ENCODE measurements at places on chromosomes 4 and X.

DNA sequence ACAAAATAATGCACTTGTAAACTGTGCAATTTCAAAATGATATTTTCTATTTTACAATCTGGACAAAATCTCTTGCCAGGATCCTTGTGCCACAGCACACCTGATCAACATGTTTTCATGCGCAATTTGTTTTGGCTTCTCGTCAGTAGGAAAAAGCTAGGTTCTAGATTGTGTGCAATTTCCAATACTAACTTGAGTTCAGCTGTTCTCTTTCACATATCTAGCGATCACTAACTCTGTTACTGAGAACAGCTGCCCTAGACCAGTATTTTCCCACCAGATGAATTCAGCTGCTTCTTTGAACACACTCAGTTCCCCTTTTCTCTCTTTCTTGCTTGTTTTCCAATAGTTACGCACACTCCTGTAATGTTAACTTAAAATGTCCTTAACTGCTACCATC, 131.2 kb downstream of the MAGEB5 start:
- no peak for DNase-seq
- no peak overlapping the region for H3K27ac ChIP-seq
- H3K4me3 ChIP-seq: no peak overlapping the region
- no peaks in the 10 kb centered on the region for H3K4me1 ChIP-seq
- no peaks in the 10 kb centered on the region for H3K36me3 ChIP-seq

DNA sequence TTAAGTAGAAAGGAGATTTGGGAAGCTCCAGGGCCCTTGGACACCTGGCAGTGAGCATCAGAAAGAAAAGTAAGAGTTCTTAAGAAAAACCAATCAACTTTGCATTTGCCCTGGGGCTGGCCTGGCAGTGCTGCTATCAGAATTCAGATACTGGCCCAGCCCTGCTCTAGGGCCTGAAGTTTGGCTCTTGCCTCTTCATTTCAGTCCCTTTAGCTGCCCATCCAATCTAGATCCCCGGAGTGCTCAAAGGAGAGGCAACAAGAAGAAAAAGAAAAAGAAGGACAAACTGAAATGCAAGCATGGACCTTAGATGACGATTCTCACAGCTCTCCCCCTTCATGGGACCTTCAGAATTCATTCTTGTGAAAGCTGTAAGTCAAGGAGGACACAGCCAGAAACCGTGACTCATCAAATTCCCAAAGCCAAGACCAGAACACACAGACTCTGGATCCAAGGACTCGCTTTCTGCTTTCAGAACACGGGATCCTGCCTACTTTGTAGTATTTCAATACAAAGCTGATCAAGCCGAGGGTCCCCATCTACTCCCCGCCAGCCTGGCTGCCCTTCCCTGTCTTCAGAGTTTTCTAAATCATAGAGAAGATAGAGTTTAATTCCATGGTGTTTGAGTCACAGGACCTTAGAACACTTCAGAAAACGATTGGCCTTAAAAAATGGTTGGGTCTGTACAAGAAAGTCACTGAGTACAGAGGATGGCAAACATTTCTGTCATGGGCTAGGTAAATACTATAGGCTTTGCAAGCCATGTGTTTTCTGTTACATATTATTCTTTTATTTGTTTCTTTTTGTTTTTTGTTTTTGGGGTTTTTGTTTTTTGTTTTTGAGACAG, 103.7 kb downstream of the RBM47 start:
- no peaks in the 10 kb centered on the region for H3K4me1 ChIP-seq
- no peaks in the 10 kb centered on the region for H3K27me3 ChIP-seq
- H3K36me3 ChIP-seq: no peaks in the 10 kb centered on the region
- H3K4me3 ChIP-seq: no peak overlapping the region
- DNase-seq: no peak

GRCh38 chrX:135397652-135398051, 24.1 kb upstream of the SMIM10L2A start:
- H3K36me3 ChIP-seq: no peaks in the 10 kb centered on the region
- H3K27ac ChIP-seq: no peak overlapping the region
- no peak for DNase-seq
- H3K4me3 ChIP-seq: no peak overlapping the region
- peaks cover 8% of the 10 kb centered on the region for H3K4me1 ChIP-seq

GRCh38 chr4:152220201-152220666, 315.7 kb downstream of the FBXW7 start:
- H3K4me3 ChIP-seq: no peak overlapping the region
- no peak overlapping the region for H3K27ac ChIP-seq
- no peak for DNase-seq
- no peaks in the 10 kb centered on the region for H3K4me1 ChIP-seq

- H3K27ac ChIP-seq: no peak overlapping the region
- H3K4me1 ChIP-seq: peaks cover 10% of the 10 kb centered on the region
- no peak overlapping the region for H3K4me3 ChIP-seq
Measured at GRCh38 chr4:8245884-8246833, 23.4 kb upstream of the HTRA3 start.

- H3K4me1 ChIP-seq: no peaks in the 10 kb centered on the region
- DNase-seq: no peak
- no peaks in the 10 kb centered on the region for H3K27me3 ChIP-seq
- H3K27ac ChIP-seq: no peak overlapping the region
- H3K36me3 ChIP-seq: peaks cover 7% of the 10 kb centered on the region
Measured at GRCh38 chr4:103032574-103032973, 13.1 kb upstream of the SLC9B1 start.

- no peak for DNase-seq
- no peak overlapping the region for H3K27ac ChIP-seq
- H3K4me1 ChIP-seq: peaks cover 19% of the 10 kb centered on the region
Measured at GRCh38 chr4:9602389-9602914, 158.2 kb downstream of the DEFB131A start.

DNA sequence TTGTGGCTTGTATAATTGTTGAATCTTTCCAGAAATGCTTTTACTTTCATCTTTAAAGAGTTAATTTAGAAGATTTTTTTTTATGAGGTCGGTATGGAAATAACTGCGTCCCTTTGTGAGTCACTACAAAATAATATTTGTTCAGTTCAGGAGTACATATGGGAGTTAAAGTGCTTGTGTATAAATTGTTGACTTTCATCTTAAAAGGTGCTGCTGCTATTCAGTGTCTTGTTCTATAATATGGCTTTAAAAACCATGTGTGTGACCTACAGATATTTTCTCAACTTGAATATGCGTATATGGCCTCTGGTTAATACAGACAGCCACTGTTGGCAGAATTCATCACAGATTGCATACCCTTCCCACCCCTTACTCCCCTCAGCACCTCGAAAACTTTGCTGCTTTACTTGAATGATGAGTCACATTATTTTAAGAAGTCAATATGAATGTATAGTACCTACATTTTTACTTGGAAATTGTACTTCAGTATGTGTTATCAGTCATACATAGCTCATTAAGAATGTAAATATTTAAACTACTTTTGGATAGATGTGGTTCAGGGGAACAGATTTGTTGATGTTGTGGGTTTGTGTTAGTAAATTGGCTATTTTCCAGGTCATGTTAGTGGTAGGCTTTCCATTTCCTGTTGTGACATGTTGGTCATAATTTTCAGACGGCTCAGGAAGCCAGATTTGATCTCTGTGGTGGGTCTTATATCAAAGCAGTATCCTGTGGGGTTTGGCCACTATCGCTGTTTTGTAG, 1.5 kb downstream of the CLCN3 start:
- H3K36me3 ChIP-seq: no peaks in the 10 kb centered on the region
- no peaks in the 10 kb centered on the region for H3K27me3 ChIP-seq
- peak overlapping the region; percentile 46 for H3K27ac ChIP-seq
- peak overlapping the region; percentile 28 for H3K4me3 ChIP-seq
- H3K4me1 ChIP-seq: peaks cover 38% of the 10 kb centered on the region

DNA sequence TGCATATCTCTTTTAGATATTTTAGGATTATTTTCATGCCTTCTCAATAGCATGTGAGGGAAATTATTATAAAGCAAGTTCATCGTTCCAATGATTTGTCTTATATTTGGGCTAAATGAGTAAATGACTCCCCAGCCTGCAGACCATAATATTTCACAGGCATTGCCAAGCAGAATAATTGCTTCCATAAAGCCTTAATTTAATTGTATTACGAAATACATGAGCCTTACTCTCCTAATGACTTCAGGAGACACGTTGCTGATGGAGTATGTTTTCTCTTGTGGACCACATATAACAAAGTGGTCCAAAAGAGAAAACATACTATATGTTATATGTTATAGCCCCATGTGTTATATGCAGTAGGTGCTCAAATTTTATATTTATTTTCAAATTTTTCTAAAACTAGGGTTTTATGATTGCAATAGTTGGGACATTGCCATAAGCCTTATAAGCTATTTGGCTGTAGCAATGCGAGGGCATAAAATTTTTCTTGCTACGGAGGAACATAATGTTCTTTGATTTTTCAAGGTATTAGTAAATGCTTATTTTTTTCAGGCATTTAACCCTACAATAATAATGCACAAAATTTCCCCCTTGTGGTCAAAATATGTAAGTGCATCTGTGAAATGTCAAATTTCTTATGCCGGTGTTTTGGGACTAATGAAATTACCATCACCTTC, 26.2 kb upstream of the TMPRSS11D start:
- no peaks in the 10 kb centered on the region for H3K36me3 ChIP-seq
- no peaks in the 10 kb centered on the region for H3K27me3 ChIP-seq
- H3K4me3 ChIP-seq: no peak overlapping the region
- H3K27ac ChIP-seq: no peak overlapping the region
- no peak for DNase-seq

GRCh38 chr4:74608151-74608949, 163.4 kb downstream of the AREG start:
- no peak overlapping the region for H3K4me3 ChIP-seq
- H3K36me3 ChIP-seq: no peaks in the 10 kb centered on the region
- H3K27me3 ChIP-seq: no peaks in the 10 kb centered on the region
- no peaks in the 10 kb centered on the region for H3K4me1 ChIP-seq
- no peak overlapping the region for H3K27ac ChIP-seq

GRCh38 chrX:24468245-24468644, 3.2 kb downstream of the PDK3 start:
- peak overlapping the region; percentile 31 for H3K27ac ChIP-seq
- peaks cover 51% of the 10 kb centered on the region for H3K4me1 ChIP-seq
- DNase-seq: no peak
- no peak overlapping the region for H3K4me3 ChIP-seq

DNA sequence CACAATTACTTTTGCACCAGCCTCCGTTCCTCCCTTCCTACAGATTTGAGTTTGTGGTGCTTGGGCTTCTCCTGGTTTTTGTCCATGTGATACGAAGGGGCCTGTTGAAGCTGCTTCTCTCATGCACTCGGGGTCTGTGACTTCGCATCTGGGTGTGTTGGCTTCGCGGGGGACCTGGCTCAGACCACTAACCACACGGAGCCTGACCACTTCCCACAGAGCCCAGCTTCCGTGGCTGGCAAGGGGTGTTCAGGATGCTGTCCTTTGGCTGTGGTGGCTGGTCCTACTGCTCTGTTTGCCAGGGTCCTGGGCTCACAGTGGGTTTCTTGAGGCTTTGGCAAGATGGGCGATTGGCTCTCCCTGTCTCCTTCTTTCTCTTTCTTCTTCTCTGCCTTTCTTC, 19.8 kb upstream of the XG start:
- no peaks in the 10 kb centered on the region for H3K27me3 ChIP-seq
- no peaks in the 10 kb centered on the region for H3K4me1 ChIP-seq
- H3K36me3 ChIP-seq: peaks cover 47% of the 10 kb centered on the region
- H3K27ac ChIP-seq: no peak overlapping the region

GRCh38 chr4:183878251-183878970, 26.7 kb upstream of the STOX2 start:
- H3K4me1 ChIP-seq: no peaks in the 10 kb centered on the region
- H3K36me3 ChIP-seq: no peaks in the 10 kb centered on the region
- no peak for DNase-seq
- H3K4me3 ChIP-seq: no peak overlapping the region
- H3K27me3 ChIP-seq: no peaks in the 10 kb centered on the region
